ENCODE measurements at places on chromosomes 4 and X.

GRCh38 chrX:16786791-16787735 is 797 bp downstream of the TXLNG start:
- DNase-seq, result peak; percentile 49

- DNase-seq, result no peak
These were observed 8.4 kb upstream of the GPM6B start for GRCh38 chrX:13825178-13825762.

DNA sequence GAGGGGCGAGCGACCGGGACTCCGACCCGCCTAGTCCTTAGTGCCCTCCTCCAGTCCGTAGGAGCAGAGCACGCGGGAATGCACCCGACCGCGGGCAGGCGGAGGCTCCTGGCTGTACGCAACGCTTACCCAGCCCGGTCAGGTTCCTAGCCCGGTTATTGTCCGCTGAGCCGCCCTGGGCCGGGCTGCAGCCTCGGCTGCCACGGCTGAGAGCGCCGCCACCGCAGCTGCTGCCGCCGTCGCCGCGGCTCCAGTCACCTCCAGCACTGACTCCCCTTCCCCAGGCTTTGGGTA is at the start of gene AMER1:
Gene AMER1 (minus strand): TSS at position 268 of the 294 bp plus-strand sequence. CDS start 12,422 bp downstream, outside the sequence.
- no peak for DNase-seq

DNA sequence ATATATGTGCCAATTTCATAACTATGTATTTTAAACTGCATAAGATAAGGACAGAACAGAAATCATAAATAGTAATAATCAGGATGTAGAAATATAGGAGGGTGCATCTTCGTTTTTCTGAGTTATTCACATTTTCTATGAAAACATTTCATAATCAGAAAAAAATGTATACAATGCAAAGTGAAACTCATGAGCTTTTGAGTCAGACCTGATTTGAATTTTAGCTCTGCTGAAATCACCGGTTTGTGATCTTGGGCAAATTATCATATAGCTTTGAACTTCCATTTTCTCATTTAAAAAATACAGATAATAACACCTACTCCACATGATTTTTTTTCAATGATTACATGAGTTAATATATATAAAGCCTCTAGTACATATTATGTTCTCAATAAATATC is 106.9 kb downstream of the KDR start:
- no peak for DNase-seq

GRCh38 chr4:127251423-127251822 is 381.3 kb upstream of the INTU start:
- DNase-seq, result no peak

GRCh38 chr4:17770845-17771244 is 10.6 kb downstream of the FAM184B start:
- DNase-seq, result no peak

DNA sequence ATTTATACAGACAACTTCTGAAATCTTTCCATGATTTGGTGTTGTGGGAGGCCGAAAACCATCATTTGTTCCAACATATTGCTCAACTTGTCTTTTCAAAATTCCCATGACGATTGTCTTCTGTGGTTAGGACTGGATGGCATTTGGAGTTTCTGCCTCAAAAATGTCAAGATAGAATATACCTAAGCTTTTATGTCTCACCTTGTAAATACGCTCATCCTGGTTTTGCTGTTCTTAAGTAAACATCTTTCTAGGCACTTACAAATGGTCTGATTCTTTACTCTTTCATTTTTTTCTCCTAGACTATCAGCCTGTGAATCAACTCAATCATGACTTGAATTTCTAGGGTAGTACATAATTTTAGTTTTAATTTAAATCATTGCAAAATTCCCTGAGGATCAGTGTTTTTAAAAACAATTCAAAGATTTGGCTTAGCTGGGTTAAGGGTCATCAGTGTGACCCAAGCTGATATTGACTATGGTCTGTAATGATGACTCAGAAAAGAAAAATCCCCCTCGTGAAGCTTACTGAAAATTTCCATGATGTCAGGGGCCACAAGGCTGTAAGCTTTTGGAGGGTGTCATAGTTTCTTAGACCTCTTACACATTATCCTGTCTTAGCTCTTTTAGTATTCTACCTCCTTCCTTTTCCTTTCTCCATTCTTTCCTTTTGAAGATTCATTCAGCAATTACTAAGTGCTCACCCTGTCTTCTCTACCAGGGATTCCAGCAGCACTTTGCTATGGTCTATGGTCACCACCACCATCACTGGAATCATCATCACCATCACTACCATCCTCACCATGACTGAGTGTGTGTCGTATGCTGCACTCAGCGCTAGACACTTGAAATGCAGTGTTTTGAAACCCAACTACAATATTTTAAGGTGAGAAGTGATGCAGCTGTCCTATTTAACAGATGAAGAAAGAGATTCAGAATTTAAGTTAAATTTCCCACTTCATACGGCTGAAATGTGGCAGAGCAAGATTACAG is 124.4 kb downstream of the CPE start:
- no peak for DNase-seq

DNA sequence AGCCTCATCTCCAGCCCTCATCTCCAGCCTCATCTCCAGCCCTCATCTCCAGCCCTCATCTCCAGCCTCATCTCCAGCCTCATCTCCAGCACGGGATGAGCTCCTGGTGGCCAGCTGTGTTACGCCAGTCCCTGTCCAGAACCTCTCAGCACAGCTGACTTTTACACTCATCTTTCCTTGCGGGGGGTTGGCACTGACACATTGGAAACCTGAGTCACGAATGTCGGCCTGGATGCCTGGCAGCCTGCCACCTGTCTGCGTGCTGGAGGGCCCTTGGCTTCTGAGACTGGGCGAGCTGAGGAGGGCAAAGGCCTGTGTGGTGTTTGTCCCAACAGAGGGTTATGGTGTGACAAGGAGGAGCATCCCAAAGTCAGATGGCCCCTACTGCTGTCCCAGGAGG is 66.1 kb upstream of the HGFAC start:
- no peak for DNase-seq

DNA sequence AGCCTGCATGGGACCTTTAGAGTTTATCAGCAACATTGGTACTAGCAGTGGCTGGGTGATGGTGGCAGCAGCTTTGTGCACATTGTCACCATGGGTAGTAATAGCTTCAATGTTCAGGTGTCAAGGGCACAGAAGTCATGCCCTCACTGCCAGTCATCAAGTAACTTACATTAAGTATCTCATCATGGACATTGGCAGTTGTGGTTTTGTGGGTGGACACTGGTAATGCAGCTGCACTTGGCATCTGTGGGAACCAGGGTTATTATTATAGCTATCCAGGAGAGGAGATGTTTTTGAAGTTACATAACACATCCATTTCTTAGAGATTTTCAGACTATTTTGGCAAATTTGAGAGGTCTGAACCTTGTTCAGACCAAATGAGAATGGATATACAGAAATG is 243.2 kb upstream of the NOCT start:
- DNase-seq, result no peak

- DNase-seq, result no peak
These were observed 51.0 kb upstream of the MTM1 start for GRCh38 chrX:150517303-150517910.

DNA sequence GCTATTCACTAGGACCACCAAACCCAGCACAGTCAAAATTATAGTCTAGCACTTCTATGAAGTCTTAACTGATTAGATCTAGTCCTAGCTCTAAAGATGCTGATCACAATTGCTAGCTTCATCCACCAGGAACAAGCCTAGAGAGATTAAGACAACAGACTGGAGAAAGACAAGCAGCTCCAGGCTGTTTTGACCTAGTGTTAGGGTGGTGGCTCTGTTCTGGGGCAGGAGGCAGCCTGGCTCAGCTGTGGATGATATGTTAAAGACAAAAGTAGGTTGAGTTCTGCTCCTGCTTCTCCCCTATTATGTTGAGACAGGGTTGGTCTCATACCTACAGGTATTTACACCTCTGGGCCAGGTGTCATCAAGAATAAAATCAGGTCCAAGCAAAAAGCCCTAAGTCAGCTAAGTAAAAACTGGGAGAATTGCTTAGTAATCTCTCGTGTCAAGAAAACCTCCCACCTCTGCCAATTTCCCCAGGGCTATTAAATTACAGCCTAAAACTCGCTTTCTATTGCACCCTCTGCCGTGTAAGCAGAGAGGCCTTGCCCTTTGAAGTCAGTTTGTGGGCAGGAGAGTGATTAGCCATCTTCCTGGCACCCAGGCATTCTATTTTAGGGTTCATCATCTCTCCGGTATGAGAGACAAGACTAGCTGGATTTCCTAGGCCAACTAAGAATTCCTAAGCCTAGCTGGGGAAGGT is 39.9 kb downstream of the RAB40AL start:
- DNase-seq, result no peak

GRCh38 chrX:41029332-41029731 is 55.9 kb upstream of the USP9X start:
- no peak for DNase-seq

- no peak for DNase-seq
These were observed 161.6 kb upstream of the MID1 start for GRCh38 chrX:10781847-10782530.

DNA sequence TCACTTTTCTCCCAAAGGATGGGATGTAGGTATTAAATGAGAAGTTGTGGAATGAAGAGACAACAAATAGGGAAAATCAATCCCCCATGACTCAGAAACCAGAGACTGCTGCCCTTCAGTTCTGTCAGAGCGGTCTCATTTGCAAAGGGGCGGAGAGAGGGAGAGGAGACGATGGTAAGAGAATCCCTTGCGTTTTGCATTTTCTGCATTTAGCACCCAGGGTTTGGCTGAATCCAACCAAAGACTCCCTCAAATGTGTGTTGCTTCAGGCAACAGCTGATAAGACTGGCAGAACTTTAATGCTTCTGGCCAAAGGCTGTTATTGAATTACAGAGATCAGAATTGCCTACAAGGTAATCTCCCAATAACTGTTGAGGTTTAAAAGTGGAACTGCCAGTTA is 230.2 kb downstream of the EVC2 start:
- no peak for DNase-seq

GRCh38 chrX:1012678-1013300 is 199.7 kb downstream of the CRLF2 start:
- no peak for DNase-seq

- DNase-seq, result no peak
These were observed 2.9 kb upstream of the FAT1 start for GRCh38 chr4:186726426-186727168.

DNA sequence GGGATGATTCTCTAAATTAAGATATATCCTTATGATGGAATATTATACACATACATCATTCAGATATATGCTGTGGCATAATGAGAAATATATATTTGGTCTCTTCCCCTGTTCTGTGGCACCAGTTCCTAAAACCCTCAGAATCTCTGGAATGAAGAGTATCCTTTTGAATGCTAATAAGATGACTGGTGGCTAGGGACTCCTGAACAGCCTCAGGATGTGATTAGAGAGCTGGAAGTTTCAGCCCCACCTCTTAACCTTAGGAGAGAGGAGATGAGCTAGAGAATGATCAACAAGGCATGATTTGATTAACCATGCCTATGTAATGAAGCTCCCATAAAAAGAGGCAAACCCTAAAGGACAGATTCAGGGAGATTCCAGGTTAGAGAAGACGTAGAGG is 632.0 kb downstream of the IQCM start:
- no peak for DNase-seq

DNA sequence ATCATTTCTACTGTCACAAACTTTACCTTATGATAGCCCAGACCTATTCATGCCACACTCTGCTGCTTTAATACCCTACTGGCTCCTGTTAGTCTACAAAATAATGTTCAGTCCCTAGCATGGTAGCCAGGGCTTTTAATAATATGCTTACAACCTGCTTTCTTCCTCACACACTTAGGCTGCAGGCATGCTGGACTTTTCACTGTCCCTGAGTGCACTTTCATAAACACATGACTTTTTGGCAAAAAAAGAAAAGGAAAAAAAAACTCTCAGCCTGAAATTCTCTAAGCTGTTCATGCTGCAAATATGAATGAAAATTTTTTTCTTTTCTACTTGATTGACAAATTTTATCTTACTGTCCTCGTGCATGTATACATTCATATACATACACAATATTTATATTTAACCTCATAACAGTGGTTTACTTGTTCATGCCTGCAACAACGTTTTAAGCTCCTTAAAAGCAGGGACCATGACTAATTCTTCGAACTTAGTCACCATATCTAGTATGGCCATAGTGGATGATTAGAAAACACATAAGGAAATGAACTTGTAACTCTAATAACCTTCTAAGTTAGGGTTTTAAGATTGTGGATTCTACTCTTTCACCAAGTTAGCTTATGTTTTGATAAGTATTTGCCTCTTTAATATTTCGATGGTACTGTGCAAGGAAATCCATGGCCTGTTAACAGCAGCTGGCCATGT is 229.5 kb downstream of the SPCS3 start:
- DNase-seq, result no peak

GRCh38 chr4:101334963-101335572 is 12.3 kb downstream of the PPP3CA start:
- no peak for DNase-seq

- DNase-seq, result no peak
These were observed 13.5 kb upstream of the PRPS2 start for GRCh38 chrX:12777670-12778069.

- DNase-seq, result no peak
These were observed 2.5 kb downstream of the PGRMC1 start for GRCh38 chrX:119238557-119238956.

DNA sequence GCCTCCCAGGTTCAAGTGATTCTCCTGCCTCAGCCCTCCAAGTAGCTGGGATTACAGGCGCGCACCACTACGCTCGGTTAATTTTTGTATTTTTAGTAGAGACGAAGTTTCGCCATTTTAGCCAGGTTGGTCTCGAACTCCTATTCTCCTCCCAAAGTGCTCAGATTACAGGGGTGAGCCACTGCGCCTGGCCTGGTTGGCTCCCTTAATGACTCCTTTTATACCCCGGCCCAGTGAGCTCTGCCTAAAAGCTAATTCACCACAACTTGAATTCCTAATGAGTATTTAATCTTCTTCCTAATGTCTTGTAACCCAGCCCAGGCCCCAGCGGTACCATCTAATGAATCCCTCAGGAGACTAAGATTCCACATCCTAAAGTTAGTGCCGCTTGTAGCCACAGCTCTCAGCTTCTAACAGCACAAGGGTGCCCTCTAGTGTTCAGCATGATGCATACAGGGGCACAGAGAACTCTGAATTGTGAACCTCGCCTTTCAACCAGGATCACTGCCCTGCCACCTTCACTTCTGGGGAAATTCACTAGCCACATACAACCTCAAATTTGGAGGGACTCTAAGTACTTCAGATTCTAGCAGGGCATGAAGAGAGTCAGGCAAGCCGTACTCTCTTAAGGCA is 89.5 kb downstream of the OR13H1 start:
- DNase-seq, result peak; percentile 37

DNA sequence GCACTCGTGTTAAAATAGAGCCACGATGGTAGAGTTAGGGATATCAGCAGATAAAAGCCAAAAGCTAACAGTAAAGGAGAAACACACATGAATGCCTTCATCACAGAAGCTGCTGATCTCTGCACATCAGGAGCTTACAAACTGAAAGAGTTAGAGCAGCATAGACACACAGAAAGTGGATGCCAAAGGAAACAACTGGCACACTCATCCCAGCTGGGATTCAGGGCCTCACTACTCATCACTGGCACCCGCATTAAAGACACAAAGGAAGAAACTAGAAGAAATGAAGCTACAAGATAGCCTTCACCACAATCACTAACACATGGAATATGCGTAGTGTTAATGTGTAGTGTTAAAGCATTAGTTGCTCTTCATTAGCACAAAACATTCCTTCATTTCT is 156.4 kb upstream of the TBL1X start:
- DNase-seq, result no peak

- no peak for DNase-seq
These were observed 96.5 kb downstream of the CHRDL1 start for GRCh38 chrX:110699109-110699508.
